GM12892 (cell line): ENCODE measurements at places on chromosomes 5 and 9.

DNA sequence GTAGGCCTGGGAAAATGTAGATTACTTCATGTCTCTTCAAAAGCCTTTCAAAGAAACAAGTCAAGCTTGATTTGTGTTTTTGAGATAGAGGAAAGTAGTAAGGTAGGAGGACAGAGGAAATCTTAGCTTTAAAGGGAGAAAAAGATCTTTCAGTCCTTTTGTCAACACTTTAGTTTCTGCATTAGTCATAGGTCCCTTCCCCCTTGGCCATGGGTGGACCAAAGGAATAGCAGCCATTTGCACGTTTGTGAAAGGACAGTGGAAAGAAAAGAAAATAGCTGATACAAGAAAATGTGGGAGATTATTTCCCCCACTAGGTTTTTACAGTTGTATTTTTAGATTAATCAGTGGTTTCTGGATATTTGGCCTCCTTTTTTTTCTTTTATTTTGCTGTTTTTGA, 121.9 kb upstream of the GRHPR start:
- no peak for DNase-seq

GRCh38 chr9:511861-512260, 297.2 kb downstream of the DOCK8 start:
- DNase-seq = no peak

GRCh38 chr9:121365564-121365963, 4.5 kb downstream of the STOM start:
- no peak for DNase-seq

GRCh38 chr9:72363908-72364678, 915 bp downstream of the ZFAND5 start:
- DNase-seq = peak; percentile 57
